GM04504 (cell line): ENCODE measurements at places on chromosomes 3 and 15.

- DNase-seq: no peak
Measured at GRCh38 chr3:139928708-139929505, 6.1 kb upstream of the CLSTN2 start.

DNA sequence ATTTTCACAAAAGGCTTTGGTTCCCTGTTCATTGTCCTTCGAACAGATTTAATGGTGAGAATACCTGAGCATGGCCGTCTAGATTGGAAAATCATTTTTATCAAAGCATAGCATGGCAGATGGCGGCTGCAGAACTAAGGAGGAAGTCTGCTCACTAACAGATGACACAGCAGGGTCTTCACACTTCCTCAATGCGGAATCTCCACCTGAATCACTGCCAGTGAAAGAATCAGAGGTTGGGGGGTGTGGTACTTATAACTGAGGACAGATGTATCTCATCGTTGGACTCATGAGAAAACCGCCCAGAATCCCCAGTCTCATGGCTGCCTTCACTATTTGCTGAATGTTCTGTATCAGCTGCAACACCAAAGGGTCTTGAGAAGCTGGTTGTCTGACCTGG, 31.6 kb upstream of the PYGO1 start:
- no peak for DNase-seq

- DNase-seq: no peak
Measured at GRCh38 chr3:128448491-128448890, 18.2 kb downstream of the DNAJB8 start.

- peak; percentile 28 for DNase-seq
Measured at GRCh38 chr3:123499322-123499721, 50.4 kb upstream of the ADCY5 start.

DNA sequence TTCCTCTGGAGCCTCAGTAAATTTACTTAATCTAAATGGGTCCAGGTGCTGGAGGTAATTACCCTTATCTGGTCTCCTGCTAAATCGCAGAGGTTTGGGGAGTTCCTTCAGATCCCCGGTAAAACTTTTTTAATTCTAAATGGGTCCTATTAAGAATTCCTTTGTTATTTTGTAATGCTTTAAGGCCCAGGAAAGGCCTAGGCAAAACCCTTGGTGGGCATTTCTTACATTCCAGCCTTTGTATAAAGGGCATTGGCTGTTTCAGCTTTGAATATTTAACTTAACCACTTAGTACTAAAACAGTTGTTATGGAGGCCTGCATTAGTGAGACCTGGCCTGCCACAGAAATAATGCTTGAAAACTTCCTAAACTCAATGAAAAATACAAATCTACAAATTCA, 14.9 kb upstream of the ZNF662 start:
- DNase-seq: no peak

- DNase-seq: no peak
Measured at GRCh38 chr15:52193791-52194190, 2.6 kb upstream of the GNB5 start.

- DNase-seq: no peak
Measured at GRCh38 chr3:28386049-28386448, 37.4 kb upstream of the AZI2 start.

- no peak for DNase-seq
Measured at GRCh38 chr3:93906245-93906644, 67.5 kb downstream of the PROS1 start.

GRCh38 chr3:95442766-95443165, 1371.6 kb upstream of the EPHA6 start:
- DNase-seq: no peak

GRCh38 chr3:143668924-143669790, 179.1 kb downstream of the SLC9A9 start:
- no peak for DNase-seq

- no peak for DNase-seq
Measured at GRCh38 chr3:100531093-100531492, 38.7 kb downstream of the TMEM45A start.

GRCh38 chr3:139325551-139325950, 18.3 kb upstream of the MRPS22 start:
- DNase-seq: no peak

GRCh38 chr3:100047455-100048141, 66.7 kb downstream of the FILIP1L start:
- DNase-seq: peak; percentile 75

GRCh38 chr3:69462022-69462825, 76.3 kb upstream of the FRMD4B start:
- no peak for DNase-seq

GRCh38 chr3:80655216-80655615, 887.4 kb upstream of the ROBO1 start:
- no peak for DNase-seq

- no peak for DNase-seq
Measured at GRCh38 chr3:27089068-27089467, 280.1 kb downstream of the NEK10 start.

GRCh38 chr3:126999383-126999782, 16.5 kb downstream of the PLXNA1 start:
- no peak for DNase-seq

- no peak for DNase-seq
Measured at GRCh38 chr15:63195569-63196015, 6.2 kb downstream of the RAB8B start.

- DNase-seq: no peak
Measured at GRCh38 chr3:135368781-135369180, 573.7 kb downstream of the EPHB1 start.
